NCI-H2081 treated with DMSO at 0.1 percent for 48 hours (cell line): ENCODE measurements at places on chromosomes 11 and 22.

- no peak for DNase-seq
Measured at GRCh38 chr11:30758012-30758411, 171.9 kb upstream of the MPPED2 start.

DNA sequence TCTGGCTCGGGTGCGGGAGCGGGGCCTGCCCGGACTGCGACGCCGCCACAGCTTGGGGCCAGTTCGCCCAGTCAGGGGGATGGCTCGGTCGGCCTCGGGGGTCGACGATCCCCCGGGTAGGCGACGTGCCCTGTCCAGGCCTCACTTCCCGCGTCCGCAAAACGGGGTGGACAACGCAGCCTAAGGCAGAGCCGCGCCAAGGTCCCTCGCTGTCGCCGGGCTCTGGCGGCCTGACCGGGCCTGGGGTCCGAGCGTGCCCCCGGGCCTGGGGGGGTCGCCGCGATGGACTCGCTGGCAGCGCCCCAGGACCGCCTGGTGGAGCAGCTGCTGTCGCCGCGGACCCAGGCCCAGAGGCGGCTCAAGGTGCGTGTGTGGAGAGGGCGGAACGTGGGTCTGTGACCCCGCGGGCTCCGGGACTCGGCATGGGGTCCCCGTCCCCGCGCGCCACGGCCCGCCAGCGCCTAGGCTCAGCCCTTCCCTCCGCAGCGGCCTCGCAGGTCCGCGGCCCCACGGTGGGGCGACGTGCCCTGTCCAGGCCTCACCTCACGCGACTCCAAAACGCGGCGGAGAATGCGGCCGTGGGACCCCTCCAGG, 4.2 kb downstream of the SEPTIN5 start:
- DNase-seq, result no peak

DNA sequence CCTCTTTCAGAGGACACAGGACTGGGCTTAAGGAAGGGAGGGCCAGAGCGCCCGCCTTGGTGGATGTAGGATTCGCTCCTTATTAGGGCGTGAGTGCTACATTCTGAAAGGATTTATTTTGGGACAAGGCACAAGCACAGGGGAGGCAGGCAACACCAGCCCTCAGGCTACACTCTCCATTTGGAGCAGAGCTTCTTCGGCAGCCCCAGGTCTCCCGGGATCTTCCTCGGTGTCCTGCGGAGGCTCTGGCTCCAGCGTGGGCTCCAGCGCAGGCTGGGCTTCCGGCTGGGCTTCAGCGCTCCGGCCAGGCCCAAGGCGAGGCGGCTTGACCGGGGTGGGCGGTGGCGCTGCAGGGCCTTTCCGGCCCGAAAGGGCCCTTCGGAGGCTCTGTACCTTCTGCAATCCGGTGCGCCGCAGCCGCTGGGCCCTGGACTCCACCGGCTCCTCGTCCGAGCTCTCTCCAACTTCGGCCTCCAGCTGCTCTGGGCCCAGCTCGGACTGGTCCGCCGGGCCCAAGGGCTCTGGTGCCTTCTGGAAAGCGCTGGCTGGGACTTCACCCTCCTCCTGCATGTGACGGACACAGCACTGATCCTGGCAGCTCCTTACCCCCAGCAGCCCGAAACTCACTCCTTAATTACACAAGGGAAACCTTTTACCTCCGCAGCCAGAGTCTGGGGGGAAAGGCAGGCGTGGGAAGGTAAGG, 1.1 kb downstream of the CAVIN3 start:
- DNase-seq, result no peak

DNA sequence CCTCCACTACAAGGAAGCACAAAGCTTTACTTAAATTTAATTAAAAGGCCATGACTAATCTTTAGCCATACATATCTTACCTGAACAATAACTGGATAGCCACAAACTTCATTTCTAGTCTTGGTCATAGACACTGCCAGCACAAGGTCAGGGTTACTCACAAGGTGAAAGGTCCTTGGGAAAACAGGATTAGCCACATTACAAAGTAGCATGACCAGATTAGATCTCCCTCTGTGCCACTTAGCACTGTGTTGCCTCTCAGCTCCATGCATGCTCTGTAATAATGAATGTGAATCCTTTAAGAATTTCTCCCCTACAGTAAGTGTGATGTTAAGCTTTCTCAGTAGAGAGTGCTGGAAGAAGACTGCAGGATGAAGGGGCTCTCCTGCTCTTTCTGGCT, 325.1 kb upstream of the MPPED2 start:
- DNase-seq, result no peak

DNA sequence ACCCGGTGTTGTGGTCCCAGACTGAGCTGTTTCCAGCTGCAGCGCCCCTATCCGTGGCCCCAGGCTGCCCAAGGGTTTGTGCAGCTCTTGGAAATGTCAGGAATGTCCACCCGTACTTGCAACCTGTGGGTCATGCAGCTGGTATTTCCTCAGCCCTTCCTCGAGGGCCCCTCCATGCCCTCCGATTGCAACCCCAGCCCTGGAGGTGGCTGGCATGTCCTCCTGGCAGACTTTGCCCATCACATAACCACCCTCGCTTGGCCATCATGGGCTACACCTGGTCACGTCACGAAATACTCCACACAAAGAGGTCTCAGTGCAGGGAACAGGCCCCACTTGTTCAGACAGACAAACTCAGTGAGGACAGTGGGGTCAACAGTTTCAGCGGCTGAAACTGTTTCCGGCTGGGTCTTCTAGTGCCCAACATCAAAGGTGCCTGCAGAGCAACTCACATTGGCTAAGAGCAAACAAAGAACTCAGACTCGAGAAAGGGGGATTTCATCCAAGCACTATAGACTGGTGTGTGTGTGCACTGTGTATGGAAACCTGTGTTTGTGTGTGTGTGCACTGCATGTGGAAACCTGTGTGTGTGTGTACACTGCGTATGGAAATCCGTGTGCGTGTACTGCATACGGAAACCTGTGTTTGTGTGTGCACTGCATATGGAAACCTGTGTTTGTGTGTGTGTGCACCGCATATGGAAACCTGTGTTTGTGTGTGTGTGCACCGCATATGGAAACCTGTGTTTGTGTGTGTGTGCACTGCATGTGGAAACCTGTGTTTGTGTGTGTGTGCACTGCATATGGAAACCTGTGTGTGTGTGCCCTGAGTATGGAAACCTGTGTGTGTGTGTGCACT, 72.8 kb upstream of the CCND1 start:
- DNase-seq, result no peak

- no peak for DNase-seq
Measured at GRCh38 chr11:9150501-9150900, 59.1 kb upstream of the SCUBE2 start.

DNA sequence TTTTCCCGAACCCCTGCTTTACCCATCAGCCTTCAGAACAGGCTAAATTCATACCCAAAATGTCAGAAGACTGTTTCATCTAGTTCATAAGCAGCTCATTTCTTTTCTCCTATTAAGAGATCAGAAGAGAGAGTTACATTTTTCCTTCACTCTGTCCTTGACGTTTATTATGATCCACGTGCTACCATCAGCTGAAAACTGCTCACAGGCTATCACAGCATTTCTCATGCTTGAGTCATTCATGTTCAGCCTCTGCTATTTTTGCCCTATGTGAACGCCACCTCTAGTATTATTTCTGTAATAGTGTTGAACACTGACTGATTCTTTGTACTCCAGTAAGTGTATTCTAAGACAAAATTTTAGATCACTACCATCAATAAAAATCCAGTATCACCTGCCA, 51.9 kb downstream of the SLC1A2 start:
- DNase-seq, result no peak

DNA sequence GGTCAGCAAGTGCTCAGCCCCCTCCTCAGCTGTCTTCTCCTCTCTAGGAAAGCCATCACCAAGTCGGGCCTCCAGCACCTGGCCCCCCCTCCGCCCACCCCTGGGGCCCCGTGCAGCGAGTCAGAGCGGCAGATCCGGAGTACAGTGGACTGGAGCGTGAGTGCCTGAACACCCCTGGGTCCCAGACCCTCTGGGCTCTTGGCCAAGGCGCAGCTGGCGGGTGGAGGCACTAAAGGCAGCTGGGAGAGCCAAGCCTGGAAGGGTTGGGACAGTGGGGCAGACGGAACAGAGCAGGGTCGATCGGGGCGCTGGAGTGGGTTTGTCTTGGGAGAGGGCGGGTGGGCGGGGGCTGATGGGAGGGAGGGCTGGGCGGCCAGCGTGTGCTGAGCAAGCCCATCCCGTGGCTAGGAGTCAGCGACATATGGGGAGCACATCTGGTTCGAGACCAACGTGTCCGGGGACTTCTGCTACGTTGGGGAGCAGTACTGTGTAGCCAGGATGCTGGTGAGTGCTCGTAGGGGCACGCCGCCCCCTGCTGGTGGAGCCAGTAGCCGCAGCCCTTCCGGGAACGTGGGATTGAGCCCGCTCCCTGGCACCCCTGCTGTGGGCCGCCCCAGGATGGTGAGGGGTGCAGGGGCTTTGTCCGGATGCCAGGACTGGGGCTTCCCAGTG, 14.1 kb upstream of the MDK start:
- no peak for DNase-seq

GRCh38 chr11:102603576-102603975, 21.6 kb downstream of the MMP20 start:
- no peak for DNase-seq

DNA sequence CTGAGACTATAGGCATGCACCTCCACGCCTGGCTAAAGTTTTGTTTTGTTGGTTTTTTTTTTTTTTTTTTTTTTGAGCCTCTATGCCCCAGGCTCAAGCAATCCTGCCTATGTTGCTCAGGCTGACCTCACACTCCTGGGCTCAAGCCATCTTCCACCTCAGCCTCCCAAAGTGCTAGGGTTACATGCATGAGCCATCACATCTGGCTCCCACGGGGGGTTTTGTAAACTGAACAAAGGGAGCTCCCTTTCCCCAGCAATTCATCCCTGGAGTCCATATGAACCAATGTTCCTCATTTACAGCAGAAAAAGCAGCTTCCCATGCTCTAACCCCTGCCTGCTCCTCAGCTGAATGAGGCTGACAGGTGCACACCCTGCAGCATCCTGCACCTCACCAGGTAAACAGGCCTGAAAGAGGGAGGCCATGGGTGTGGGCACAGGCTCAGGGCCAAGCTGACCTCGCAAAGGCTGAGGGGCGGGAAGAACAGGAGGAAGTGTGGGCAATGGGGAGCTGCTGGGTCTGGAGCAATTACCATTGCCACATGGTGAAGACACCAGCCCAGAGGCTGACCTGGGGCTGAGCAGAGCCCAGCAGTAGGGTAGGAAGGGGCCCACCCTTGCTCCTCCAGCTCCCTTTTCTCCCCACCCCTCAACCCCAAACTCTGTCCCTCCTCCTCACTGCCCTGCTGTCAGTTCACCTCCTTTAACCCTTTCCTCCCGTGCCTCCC, 58.2 kb downstream of the RBX1 start:
- no peak for DNase-seq

DNA sequence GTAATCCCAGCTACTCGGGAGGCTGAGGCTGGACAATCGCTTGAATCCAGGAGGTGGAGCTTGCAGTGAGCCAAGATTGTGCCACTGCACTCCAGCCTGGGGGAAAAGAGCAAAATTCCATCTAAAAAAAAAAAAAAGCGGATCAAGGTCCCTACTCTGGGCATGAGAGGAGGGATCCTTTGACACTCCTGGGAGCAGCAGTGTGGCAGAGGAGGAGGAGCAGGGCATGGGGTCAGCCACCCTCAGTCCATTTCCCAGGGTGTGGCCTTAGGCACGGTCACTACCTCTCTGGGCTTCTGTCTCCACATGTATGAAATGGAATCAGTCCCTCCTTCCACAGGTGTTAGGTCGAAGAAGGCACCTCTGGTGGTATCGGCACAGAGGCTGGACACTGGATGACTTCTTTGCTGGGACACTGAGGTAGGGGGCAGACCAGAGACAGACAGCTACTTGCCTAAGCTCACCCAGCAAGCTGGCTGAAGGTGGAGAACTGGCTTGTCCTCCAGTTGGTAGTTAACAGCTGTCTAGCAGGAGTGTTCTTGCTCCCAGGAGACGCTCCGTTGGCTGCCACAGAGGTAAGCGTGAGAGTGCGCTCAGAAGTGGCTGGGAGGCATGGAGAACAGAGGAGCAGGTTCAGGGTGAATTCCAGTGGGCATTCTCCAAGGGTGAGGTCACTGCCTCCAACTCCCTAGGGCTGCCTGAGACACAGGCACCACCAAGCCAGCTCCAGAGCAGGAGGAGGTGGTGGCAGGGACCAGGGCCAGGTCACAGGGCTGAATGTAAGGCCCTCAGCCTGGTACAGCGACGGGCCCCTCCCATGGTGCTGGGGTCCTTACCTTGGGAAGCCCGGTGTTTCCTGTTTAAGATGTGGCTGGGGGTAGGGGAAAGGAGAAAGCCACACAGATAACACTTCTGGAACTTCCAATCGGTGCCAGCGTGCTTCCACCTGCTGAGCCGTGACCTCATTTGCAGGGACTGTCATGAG, 19.5 kb downstream of the TXN2 start:
- DNase-seq, result no peak

GRCh38 chr22:49967706-49968208, 7.2 kb downstream of the PIM3 start:
- no peak for DNase-seq

DNA sequence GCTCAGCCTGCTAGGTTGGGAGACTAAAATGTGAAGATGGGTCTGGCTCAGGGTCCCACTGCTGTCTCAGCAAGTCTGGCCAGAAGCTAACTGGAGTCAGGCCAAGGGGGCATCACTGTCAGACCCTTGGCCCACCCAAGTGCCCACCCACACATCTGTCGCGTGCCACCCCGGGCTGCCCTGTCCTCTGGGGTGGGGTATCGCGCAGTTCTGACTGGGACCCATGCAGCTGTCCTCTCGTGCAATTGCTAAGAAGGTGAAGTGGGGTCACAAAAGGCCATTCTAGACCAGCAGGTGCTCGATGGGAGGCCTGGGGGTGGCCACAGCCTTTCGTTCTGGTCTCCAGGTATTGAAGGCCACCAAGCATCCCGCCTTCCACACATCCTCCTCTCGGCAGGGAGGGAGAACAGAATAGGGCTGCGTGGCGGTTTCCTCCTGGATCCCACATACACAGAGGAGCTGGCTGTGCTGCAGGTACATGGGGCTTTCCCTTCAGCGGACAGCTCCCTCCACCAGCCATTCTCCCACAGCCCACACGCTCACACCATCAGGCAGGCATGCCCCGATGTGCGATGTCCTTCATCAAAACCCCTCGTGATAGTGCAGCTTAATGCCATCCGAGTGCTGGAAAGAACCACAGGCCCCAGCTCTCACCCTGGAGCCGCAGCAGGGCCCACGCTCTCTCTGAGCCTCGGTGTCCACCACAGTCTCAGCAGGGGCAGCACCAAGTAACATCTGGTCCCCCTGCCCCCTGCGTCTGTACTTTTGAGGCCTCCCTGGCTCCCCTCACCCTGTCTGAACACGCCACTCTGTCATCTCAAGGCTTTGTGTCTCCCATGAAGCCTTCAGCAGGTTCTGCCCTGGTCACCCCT, 37.6 kb downstream of the SHANK2 start:
- no peak for DNase-seq

- no peak for DNase-seq
Measured at GRCh38 chr11:119891055-119891768, 162.2 kb upstream of the NECTIN1 start.

DNA sequence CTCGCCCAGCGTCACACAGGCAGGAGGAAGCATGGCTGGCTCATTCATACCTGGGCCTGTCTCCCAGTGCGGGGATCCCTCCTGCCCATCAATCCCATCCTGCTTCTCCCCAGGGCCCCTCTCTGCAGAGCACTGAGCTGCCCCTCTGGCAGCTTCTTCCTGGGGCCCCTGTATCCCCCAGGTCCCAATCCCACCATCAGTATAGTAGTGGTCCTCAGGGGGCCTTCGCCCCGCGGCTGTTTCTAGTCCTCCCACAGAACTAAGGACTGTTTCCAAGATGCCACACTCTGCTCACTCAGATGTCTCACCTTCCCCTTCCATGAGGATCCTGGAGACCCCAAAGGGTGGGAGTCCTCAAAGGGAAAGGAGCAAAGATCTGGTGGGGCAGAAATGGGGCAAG, 97.6 kb downstream of the PDE2A start:
- no peak for DNase-seq

GRCh38 chr11:125257190-125257579, 92.6 kb downstream of the PKNOX2 start:
- DNase-seq, result no peak

- DNase-seq, result no peak
Measured at GRCh38 chr22:17751596-17751995, 22.7 kb downstream of the BID start.
